CD4-positive, CD25-positive, alpha-beta regulatory T cell (primary cell): ENCODE measurements at places on chromosomes 1 and 21. TPM values are rescaled to one million over a fixed set of nuclear protein-coding genes. Genes with fewer than 3 reads are reported as not detected.

- no peak for DNase-seq
These were observed 77.4 kb downstream of the S1PR1 start for GRCh38 chr1:101314244-101314643.

DNA sequence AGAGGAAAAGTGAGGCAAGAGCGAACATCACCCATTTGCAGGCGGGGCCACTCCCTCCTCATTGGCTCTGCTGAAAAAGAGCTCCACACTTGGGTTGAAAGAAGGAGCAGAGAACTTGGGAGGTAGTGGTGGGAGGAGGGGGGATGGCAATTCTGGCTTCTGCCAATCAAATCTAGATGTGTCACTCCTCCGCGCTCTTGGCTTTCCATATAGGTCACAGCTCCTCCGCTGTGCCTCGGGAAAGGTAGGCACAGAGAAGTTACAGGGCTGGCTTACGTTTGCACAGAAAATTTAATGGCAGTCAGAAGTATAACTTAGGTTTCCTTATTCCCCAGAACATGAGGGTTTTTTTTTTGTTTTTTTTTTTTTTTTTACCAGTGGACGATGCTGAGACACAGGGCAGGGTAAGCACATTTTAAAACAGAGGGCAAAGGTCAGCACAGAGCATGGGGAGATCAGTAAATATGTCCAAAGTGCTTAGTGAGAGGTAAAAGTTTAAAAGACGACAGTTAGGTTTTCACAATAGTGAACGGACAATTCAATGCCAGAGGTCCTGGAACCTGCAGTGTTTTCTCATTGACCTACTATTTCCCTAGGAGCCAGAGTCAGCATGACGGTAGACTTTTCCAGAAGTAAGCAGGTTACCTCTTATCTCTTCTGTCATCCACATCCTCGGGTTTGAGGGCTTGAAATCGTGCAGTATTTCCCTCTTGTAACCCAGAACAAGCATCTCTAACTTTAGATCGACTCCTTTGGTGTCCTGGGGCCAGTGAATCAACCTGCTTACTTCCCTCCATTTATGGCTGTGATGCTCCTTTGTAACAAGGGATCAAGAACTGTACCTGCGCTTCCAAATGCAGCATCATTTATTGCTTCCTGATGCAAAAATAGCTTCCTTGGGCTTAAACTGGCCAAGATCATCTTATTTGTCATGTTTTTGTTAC lies 258.9 kb upstream of the PROX1 start:
- no peak for DNase-seq

DNA sequence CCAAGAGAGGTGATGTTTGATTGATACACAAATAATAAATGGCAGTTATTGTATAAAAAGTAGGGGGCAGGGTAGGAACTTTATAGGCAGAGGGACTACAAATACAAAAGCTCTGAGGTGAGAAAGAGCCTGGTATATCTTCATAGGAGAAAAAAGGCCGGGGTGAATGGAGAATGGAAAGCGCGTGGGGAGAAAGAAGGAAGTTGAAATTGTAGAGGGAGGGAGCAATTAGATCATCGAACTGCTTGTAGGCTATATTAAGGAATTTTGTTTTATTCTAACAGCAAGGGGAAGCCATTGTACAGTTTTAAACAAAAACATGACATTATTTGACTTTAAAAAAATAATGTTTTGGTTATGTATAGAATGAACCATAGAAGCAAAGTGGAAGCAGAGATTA lies 147.4 kb downstream of the PDE4B start:
- DNase-seq, result no peak

ATP5PF gene
- 375 TPM for polyA plus RNA-seq

DNA sequence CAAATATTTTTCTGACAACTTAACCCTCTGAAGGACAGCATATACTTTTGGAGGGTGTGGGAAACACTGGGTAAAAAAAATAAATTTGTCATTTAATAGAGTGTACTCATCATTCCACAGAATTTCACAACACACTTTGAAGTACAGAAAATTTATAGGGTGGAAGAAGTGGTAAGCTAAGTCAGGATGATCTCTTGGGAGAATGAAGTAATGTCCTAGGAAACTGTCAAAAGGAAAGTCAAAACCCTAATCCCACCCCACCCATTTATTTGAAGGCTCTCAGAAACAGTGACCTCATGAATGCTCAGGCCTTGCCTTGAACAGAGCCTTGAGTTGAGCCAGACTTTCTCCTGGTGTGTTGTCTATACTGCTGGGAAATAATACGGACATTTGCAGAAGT lies 7.3 kb upstream of the UAP1 start:
- no peak for DNase-seq

GRCh38 chr1:8970870-8971337 lies 25.2 kb downstream of the CA6 start:
- DNase-seq, result no peak

CRP gene
- polyA plus RNA-seq, result not detected

GRCh38 chr1:112904071-112904830 lies 51.7 kb downstream of the SLC16A1 start:
- peak; percentile 30 for DNase-seq

TMEM269 gene
- polyA plus RNA-seq, result not detected

S100A2 gene
- not detected for polyA plus RNA-seq

GRCh38 chr1:34721241-34721640 lies 33.6 kb upstream of the GJB5 start:
- no peak for DNase-seq

GRCh38 chr1:117643601-117644000 lies 37.8 kb downstream of the TENT5C start:
- no peak for DNase-seq

DNA sequence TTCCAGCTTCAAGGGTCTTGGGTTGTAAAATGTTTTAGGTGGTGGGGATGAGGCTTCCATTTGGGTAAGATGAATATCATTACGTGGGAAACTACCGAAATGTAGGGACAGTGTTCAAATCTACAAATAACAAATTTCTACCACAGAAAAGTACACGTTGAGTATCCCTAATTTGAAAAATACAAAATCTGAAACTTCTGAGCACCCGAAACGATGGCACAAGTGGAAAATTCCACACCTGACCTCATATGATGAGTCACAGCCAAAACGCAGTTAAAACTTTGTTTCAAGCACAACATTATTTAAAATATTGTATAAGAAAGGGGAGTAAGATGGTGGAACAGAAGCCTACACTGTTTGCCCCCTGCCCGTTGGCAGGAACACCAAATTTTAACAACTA lies 8.8 kb upstream of the HENMT1 start:
- no peak for DNase-seq

FCGR3B gene
- not detected for polyA plus RNA-seq

- no peak for DNase-seq
These were observed 45.1 kb downstream of the IVNS1ABP start for GRCh38 chr1:185271921-185272320.

- no peak for DNase-seq
These were observed 75.0 kb downstream of the RWDD3 start for GRCh38 chr1:95309031-95309471.

GRCh38 chr1:89360716-89361115 lies 3.1 kb upstream of the GBP6 start:
- DNase-seq, result no peak

GRCh38 chr1:204079608-204079999 lies 6.7 kb downstream of the SOX13 start:
- DNase-seq, result no peak

RGS16 gene
- polyA plus RNA-seq, result 0.34 TPM

ATP6V1G3 gene
- not detected for polyA plus RNA-seq

GRCh38 chr21:44291078-44291935 lies 5.6 kb downstream of the AIRE start:
- no peak for DNase-seq

- DNase-seq, result no peak
These were observed 151.0 kb upstream of the KCNJ6 start for GRCh38 chr21:38067086-38067739.

DNA sequence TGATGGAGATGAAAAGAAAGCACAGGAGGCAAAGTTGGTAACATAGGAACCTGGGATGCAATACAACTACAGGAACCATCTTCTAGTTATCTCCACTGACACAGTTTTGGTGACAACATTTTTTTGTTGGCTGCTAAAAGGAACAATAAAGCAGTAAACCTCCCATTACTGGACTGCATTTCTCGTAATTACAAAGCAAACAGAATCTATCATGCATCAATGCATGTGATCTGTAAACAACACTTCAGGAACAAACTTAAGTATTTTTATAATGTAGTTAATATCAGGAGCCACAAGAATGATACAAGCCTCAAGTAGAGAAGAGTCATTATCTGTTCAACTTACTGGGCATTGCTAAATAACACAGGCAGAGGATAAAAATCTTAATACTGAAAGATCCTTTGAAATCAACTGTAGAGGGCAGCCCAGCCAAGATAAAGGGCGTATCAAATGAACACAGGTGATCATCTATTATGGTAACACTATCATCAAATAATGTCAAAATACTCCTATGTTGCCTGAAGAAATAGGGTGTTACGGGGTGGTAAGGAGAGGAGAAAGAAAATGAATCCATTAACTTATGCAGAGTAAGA lies 193.3 kb downstream of the EIF4G3 start:
- peak; percentile 25 for DNase-seq

DNA sequence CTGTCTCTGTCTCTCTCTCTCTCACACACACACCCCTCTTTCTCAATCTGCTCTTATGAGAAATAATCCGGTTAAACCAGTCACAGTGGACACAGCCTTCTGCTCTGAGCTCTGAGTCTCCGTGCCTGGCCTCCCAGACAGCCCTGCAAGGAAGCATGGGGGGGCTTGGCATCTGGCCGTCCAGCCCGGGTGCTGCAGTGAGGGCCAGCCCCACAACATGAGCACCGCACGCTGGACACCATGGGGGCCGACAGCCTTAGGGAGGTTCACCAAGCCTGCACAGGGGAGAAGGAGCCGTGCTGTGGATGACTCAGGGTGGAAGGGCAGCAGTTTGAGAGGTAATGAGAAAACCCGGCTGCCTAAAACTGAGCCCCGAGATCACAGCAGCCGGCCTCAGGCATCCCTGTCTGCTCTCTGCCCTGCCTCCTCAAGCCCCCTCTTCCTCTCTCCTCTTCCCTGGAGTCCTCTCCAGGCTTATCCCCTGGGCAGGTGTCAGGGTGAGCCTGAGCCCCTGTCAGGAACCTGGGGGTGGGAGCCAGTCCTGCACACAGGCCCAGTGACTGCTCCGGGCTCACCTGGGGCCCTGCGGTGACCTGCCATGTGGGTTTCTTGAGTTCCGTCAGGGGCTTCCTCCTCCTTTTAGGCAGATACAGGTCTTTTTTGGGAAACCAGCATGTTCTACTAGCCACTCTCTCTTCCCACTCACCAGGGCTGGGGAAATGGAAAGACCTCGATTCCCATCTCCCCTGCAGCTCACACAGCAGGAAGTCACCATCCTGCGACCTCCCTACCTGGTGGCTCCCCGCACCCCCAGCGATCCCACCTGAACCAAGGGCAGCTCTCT lies 92.8 kb downstream of the ITPKB start:
- no peak for DNase-seq

LORICRIN gene
- polyA plus RNA-seq, result not detected

DNA sequence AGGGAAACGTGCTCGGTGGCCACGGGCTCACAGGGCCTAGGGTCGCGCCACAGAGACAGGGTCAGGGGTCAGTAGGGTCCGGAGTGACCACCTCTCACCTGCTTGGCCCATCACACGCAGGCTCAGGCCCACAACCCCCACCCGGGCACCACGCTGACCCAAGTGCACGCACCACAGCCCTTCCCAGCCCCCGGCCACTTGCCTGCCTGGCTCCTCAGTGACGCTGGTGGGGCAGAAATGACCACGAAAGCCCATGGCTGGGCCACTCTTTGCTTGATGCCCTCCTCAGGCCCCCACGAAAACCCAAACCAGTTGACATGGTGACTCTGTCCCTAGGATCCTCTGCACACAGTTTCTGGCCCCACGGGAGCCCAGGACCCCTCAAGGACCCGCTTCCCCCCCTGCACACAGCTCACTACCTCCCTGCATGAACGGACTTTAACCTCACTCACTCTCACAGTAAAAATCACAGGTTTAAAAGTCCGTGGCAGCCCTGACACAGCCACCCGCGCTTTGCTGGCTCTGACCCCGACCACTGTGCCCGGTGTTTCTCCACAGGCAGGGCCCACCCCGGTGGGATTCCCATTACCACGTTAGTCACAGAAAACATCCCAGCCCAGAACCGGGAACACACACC lies 20.7 kb downstream of the NADK start:
- DNase-seq, result no peak

- DNase-seq, result no peak
These were observed 600 bp downstream of the CLK2 start for GRCh38 chr1:155272466-155273342.

FRRS1 gene
- not detected for polyA plus RNA-seq

PKLR gene
- not detected for polyA plus RNA-seq

SPAG17 gene
- polyA plus RNA-seq, result not detected

GRCh38 chr1:113659035-113659434 lies 100.3 kb downstream of the PHTF1 start:
- no peak for DNase-seq

DNA sequence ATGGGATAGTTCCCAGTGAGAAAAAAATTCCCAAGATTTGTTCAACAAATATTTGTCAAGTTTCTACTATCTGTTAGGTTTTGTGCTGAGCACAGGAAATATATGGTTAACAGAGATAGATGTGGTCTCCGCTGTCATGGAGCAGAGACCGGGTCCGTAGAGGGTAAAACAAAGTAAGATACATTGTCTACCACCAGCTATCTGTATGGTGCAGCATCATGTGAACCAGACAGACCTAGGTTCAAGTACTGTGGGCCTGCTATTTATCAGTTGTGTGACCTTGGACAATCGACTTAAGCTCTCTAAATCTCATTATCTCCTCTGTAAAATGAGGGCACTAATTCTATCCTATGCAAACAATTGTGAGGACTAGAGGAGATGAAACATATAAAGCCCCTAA lies 109.8 kb downstream of the DUSP10 start:
- DNase-seq, result no peak

GRCh38 chr1:113392541-113393128 lies 2.3 kb downstream of the MAGI3 start:
- no peak for DNase-seq

DNA sequence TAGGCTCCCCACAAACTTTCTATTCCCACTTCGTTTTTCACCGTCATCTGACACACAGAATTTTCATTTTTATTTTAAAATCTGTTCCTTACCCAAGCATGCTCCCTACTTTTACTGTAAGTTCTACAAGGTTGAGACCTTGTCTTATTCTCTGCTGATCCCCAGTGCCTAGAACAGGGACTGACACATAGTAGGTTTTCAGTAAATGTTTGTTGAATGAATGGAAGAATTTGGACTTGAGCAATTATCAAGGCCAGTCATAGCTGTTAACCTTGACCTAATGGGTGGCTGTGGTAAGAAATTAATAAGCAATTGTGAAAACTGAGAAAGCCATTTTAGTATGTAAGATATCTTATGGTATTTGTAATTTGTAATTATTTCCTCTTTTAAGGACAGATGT lies 71.1 kb downstream of the LAMC1 start:
- DNase-seq, result no peak

KIF17 gene
- not detected for polyA plus RNA-seq

- no peak for DNase-seq
These were observed 238.0 kb upstream of the TMEM51 start for GRCh38 chr1:14915356-14916054.

TCHHL1 gene
- polyA plus RNA-seq, result not detected

GRCh38 chr21:45420061-45421041 lies 15.4 kb downstream of the COL18A1 start:
- DNase-seq, result no peak

TPTE gene
- polyA plus RNA-seq, result not detected

- DNase-seq, result no peak
These were observed 57.6 kb upstream of the GNG12 start for GRCh38 chr1:67890857-67891256.
